ENCODE measurements at places on chromosomes 1 and 21.

DNA sequence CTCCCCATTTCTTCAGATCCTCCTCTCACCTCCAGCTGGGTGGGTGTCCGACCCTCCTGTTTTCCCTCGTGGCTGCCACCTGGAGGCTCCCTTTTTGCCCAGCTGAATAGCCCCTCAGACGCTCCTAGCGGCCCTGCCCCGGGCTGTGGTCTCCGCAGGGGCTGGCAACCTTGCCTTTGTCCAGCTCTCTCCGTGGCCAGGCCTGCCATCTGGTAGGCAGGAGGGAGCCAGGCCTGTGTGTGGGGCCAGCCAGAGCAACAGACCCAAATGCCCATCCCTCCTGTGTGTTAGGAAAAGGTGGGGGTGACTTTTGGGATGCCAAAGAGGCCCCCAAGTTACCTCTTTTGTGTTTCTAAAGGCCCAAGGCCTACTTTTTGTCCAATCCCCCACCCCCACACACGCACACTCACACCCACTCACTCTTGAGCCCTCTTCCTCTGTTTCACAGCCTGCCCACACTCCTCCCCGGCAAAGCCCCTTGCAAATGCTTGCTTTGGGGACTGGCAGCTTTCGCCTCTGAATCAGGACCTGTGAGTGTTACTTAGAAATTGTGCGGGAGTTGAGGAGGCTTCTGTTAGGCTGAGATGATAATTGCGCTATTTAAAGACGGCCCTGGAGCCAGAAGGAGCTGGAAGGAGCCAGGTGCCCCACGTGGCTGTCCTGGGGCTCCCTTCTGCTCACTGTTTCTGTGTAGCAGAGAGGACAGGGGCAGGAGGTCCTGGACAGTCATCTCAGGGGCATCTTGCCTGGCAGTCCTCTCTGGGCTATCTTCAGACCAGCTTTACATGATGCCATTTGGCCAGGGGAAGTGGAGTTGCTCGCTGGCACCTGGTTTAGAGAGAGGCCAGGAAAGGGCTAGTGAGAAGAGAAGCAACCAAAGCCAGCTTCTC is 9.1 kb downstream of the PPFIA4 start:
- DNase-seq, result no peak

DNA sequence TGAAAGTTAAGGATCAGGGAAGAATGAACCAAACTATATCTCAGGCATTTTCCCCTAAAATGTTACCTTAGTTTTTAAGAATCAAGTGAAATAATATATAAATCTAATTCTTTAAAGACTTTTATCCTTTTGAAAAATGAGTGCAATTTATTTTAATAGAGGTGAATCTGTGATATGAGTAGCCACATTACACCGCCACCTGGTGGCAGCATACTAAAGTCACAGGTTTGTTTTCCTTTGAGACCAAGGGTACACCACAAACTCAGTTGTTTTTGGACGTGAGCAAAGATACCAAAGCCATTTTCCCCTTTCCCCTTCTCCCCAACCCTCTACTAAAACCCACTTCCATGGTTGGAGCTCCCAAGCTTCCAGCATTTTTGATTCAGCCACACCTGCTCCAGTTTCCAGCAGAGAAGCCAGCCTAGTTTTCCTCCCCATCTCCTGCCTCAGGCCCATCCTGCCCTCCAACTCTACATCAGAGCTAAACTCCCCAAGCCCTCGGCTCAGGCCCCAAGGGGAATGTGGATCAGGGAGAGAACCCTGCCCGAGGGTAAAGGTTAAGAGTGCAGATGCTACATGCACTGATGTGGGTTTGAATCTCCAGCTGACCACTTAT is 22.9 kb upstream of the LDLRAP1 start:
- peak; percentile 56 for DNase-seq

DNA sequence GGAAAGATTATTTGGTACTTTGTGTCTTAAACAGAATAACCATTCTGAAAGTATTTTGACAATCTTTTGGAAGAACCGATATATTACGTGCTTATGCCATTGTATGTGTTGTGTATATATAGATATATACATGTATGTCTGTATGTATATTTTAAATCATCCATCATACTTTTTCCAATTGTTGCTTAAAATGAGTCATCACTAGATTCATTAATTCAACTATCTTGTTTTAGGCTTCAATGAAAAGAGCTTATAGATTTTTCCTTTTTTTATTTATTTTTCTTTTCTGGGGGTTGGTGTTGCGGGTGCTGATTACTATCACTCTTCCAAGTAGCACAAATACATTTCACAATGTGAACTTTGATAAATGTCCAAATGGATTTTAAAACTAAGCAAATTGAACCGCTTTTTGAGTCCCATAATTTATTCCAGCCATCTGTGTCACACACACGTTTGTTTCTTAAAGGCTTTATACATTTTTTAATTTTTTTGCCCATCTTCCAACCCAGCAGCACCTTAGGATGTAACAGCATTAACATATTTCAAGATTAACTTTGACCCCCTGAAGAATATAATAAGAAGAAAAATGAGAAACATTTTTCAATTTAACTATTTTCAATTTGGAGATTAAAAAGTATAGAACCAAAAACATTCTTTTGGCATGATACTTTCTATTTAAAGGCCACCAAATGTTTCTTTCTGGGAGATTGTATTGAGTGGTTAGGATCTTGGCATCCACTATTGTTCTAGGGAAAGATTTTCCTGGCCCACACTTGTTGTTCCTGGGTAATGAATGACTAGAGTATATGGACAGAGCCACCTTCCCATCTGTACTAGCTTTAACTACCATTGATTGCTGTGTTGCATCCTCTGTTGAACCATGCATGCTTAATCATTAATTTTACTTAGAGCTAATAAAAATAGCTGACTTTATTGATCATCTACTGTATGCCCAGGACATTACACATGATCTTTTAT is 9.3 kb upstream of the DPYD start:
- no peak for DNase-seq

GRCh38 chr21:41869771-41870170 is 9.4 kb downstream of the PRDM15 start:
- DNase-seq, result no peak

DNA sequence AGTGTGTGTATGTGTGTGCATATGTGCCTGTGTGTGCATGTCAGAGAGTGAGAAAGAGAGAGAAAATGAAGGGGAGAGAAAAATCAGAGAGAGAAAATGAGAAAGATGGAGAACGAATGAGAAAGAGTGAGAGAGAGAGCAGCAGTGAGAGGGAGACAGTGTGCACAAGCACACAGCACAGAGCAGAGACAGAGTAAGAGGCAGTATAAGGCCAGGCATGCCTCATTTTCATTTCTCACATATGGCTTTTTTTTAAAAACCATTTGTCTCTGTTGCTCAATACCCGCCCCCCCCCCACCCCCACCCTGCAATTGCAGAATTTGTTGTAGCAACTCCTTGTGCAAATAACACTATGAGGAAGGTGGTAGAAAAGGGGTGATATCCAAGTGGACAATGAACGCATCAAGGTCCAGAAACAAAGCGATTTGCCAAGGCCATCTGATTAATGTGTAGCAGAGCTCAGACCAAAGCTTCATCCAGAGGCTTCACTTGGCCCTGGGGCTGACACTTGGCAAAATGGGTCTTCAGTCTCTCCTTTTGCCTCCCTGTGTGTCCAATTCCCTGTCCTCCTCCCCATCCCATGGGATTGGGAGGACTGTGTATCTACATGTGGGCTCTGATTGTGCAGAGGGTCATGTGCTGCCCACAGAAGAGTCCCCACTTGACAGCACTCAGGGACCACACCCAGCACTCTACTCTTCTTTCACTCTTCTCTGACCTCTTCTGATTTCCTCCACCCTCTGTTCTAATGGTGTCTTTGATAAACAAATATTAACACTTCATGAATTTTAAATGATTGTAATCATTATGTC is 38.9 kb upstream of the HSD3B1 start:
- DNase-seq, result no peak

GRCh38 chr1:203520315-203520714 is 26.4 kb downstream of the OPTC start:
- DNase-seq, result peak; percentile 65

- no peak for DNase-seq
Measured at GRCh38 chr1:234134878-234135277, 230.4 kb downstream of the SLC35F3 start.

- DNase-seq, result no peak
Measured at GRCh38 chr1:46603481-46603857, 599 bp downstream of the MKNK1 start.

DNA sequence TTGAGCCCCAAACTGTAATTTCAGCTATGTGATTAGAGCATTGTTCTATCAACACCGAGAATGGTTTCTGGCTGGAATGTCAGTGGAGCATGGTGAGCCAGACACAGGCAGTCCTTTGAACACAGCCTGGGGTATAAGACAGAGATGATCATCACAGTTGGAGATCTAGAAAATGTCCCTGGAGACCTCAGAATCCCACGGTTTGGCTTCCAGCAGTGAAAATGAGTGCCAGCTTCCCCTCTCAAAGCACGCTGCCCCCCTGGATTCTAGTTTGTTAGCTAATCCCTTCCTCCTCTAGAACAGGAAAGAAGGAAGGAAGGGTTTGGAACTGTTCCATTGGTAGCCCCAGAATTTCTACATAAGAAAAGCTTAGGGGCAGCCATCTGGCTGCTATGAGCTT is 59.9 kb upstream of the JAK1 start:
- DNase-seq, result no peak

DNA sequence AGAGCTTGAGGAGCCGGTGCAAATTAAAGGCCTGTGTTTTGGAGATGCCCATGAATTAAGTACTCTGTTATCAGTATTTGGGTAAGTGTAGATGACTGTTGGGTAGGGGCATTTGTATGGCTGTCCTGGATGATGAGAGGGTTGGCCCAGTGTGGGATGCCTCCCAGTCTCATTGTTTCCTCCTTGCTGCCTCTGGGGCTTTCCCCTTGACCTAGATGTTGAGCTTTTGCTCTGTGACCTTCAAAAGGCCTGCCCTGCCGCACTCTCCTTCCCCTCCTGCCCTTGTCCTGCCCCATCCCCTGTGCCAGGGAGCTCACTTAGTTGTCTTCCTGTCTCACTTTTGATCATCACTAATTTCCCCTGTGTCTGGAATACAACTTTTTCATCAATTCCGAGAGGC is 10.0 kb downstream of the GALNT2 start:
- no peak for DNase-seq

- no peak for DNase-seq
Measured at GRCh38 chr1:232773752-232774151, 31.5 kb upstream of the MAP10 start.

DNA sequence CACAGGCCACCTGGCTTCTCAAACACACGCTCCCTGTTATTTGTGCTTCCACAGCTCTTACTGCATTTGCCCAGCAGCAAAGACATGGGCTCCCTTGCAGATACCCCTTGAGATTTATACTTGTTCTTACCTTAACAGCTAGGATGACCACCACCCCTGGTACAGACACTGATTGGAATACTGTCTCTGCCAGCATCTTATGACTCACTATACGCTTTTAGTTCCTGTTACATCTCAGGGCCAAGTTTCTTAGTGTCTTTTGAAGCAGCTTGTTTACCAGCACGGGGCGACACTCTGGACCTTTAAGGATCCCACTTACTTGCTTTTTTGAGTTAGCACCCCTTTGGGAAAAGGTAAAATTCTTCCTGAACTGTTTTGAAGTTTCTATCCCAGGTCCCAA is 874.8 kb downstream of the KCNT2 start:
- no peak for DNase-seq

DNA sequence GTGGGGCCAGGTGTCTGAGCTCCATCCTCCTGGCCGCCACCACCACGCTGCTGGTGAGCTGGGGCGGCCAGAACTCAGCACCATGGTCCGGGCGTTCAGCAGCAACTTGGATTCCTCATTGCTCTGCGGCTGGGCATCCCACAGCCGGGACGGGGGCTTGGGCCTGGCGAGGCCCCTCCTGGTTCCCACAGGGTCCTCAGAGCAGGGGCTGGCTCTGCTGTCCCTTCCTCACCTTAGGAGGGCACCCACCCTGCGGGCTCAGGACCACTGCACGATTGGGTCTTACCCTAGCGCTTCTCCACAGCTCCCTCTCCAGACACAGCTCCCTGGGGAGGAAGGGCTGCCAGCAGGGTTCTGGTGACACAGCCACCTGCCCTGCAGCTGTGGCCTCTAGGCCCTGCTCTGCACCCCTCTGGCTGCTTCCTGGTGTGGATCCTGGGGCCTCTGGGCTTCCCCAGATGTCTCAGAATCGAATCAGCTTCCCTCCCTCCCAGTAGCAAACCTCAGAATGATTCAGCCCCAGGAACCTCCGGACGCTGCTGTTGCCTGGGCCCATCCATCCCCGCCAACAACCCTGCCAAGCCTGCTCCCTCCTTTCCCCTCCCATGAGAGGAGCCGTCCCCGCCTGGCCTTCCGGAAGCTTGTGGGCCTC is 25.0 kb downstream of the CRYAA start:
- DNase-seq, result no peak

GRCh38 chr1:156553860-156554485 is 18.4 kb downstream of the IQGAP3 start:
- no peak for DNase-seq

- DNase-seq, result no peak
Measured at GRCh38 chr1:35211120-35211414, 18.1 kb upstream of the SFPQ start.

DNA sequence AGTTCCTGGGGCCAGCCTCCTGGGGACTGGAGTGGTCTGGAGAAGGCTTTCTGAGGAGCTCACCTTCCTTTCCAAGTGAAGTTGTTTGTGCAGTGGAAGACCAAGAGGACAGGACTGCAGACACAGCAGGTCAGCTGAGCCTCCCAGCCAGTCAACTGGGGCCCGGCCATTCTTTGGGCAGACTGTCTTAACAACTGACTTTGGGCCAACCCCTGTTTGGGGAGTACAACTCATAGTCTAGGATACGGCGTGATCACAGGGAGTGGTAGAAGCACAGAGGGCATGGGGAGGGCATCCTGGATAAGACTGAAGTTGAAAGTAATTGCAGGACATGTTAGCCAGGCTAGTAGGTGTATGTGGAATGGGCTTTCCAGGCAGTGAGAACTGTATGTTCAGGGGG is 50.3 kb downstream of the PGM1 start:
- DNase-seq, result no peak

GRCh38 chr1:167602840-167603239 is 27.2 kb upstream of the RCSD1 start:
- no peak for DNase-seq

DNA sequence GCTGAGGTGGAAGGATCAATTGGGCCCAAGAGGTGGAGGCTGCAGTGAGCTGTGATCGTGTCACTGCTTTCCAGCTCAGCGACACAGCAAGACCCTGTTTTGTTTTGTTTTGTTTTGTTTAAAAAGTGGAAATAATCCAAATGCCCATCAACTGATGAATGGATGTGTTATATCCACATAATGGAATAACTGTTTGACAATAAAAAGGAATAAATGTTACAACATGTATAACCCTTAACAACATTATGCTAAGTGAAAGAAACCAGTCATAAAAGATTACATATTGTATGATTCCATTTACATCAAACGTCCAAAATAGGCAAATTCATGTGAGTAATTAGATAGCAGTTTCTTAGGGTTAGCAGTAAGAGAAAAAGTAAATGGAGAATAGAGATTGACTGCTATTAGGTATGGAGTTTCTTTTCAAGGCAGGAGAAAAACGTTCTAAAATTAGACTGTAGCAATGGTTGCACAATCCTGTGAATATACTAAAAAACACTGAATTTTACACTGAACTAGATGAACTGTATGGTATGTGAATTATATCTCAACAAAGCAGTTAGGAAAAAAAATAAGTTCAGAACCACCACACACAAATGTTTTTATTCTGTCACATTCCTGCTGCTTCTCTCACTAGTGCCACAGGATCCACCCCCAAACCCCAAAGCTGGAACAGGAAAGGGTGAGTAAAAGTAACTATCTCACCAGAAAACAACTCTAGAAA is 15.7 kb downstream of the FOXJ3 start:
- DNase-seq, result no peak

- DNase-seq, result no peak
Measured at GRCh38 chr1:118954301-118954905, 33.7 kb downstream of the TBX15 start.

GRCh38 chr1:110774398-110774797 is 98.5 kb upstream of the CD53 start:
- DNase-seq, result no peak
